ENCODE measurements at places on chromosomes 12 and 14.

GRCh38 chr14:104117341-104118005, 20.9 kb upstream of the KIF26A start:
- DNase-seq: no peak

GRCh38 chr12:121926874-121927706, 8.7 kb downstream of the CFAP251 start:
- DNase-seq: no peak

- DNase-seq: no peak
These were observed 64.9 kb downstream of the ARID2 start for GRCh38 chr12:45794422-45794821.

- DNase-seq: no peak
These were observed 21.2 kb upstream of the AKAP5 start for GRCh38 chr14:64444140-64444539.

GRCh38 chr12:68454892-68455291, 122.7 kb upstream of the MDM1 start:
- no peak for DNase-seq

DNA sequence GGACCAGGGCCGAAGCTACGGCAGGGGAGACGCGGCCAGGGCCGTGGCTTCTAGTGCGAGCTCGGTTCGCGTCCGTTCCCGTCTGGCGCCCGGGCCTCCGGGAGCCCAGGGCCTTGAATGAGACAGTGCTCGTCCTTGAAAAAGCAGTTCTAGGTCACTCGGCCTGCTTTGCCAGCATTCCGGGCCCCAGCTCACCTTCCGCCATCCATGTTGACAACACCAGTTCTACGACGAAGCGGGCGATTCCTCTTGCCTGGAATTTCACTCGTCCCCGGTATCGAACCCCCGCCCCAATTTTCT, 4.5 kb downstream of the OR10AD1 start:
- no peak for DNase-seq

DNA sequence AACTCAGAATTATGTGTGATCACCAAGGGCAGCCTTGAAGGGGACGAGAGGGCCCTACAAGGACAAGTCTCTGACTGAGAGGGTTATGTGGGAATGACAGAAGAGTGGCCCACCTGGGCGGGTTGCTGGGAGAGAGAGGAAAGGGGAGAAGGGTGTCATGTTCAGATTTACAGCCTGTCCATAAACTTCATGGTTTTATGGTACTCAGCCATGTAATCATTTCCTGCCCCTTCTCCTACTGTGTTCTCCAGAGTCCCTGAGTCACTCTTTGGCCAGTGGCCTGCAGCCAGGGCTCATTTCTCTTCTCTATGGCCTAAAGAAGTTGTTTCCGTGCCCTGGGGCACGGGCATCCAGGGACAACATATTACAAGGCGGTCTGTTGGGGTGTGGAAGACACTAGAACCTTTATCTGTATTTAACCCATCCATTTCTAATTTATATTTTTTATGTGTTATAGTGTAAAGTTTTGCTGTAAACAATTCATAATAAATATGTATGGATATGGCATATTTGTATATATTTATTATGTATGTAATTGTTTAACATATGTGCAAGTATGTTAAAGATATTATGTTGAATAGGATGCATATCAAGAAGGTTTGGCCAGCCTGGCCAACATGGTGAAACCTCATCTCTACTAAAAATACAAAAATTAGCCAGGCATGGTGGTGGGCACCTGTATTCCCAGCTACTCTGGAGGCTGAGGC, 26.9 kb downstream of the DDX47 start:
- DNase-seq: no peak

GRCh38 chr12:2844786-2845185, 10.0 kb upstream of the NRIP2 start:
- no peak for DNase-seq

- no peak for DNase-seq
These were observed 88.5 kb upstream of the ANO4 start for GRCh38 chr12:100706033-100706432.

- no peak for DNase-seq
These were observed 9.9 kb upstream of the LYZ start for GRCh38 chr12:69338120-69338859.

DNA sequence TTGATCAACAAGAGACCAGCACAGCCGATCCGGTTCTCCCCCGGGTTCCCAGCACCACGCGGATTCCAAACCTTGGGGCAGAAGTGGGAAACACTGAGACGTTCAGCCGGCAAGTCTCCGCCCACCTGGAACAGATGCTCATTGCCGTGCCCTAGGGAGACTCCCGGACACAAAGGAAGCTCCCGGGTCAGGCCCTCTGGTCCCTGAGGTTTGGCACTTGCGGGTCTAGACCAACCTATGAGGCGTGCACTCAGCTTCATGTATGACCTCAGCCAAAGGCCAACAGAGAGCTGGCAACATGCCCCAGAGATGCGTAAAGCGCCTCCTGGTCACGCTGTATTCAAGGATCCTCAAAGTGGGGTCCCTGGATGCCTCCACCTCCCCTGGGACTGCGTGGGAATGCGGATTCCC, 2.5 kb downstream of the RIMBP2 start:
- DNase-seq: no peak

DNA sequence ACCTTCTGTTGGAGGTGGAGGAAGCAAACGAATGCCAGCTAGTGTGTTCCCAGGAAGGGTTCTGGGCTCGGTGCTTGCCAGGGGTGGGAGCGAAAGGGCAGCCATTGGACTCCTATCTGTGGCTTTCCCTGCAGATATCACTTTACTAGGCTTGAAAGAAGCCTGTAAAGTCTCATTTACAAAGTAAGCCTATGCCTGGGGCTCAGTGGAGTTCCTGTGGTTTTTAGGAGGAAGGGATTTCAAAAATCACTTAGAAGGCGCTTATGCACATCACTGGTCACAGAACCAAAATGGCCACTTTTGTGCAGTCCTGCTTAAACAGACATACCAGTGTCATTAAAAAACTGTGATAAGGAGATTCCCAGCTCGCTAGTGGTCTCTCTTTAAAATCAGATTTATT, 22.7 kb downstream of the CLMN start:
- DNase-seq: no peak

GRCh38 chr14:59803052-59803540, 67.5 kb downstream of the RTN1 start:
- DNase-seq: no peak

DNA sequence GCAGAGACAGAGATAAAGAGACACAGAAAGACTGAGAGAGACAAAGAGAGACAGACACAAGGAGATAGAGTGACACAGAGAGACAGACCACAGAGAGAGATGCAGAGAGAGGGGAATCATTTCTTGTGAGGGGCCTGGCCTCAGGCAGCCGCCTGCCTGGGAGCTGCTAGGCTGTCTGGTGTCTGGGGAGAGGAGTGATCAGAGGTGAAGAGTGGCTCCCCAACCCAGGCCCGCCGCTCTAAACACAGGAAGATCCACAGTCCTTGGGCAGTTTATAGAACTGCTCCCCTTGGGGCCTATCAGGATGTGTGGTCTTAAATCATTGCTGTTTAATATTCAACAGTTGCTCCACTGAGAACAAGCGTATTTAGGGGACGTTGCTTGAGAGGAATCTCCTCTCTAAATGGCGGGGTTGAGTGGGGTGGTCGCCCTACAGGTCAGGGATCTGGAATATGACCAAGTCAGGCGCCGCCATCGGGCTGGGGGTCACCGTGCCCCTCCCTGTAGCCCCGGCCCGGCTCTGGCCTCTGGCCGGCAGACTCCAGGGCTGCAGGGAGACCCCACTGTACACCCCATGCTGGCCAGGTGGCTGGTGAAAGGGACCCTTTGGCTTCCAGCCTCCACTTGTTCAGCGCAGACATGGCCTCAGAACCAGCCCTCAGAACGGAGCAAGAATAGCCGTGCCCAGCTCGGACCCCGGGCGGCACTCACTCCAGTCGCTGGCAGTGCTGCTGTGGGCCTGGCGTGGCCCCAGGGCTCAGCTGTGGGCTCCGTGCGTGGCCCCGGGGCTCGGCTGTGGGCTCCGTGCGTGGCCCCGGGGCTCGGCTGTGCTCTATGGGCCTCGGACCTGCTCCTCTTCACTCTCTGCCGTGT, 89.4 kb downstream of the GALNT9 start:
- no peak for DNase-seq

DNA sequence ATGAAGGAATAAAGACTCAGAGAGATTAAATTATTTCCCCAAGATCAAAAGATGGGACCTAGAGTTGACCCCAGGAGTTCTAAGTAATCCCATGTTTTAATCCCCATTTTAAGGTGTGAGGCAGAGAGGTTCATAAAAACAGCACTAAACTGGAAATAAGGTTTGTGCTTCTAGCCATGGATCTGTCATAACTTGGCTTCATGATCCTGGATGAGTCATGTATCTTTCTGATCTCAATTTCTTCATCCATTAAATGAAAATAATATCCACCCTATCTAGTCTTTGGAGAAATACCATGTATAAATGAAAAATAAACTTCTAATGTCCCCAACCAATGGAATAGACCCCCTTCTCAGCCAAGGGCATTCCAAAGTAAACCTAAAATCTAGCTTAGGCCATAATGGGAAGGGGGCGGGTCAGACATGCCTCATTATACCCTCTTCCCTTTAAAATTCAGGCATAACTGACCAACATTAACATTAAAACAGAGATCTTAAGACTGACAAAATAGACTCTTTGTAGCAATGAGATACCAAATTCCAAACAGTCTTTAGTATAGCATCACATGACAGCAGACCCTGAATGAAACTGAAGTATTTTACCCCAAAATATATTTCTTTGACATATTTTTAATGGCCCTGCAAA, 47.8 kb downstream of the SLC41A2 start:
- no peak for DNase-seq

- no peak for DNase-seq
These were observed 388.7 kb downstream of the ZFP36L1 start for GRCh38 chr14:68404146-68404527.

- DNase-seq: no peak
These were observed 77.0 kb upstream of the FOXN3 start for GRCh38 chr14:89493877-89494634.

DNA sequence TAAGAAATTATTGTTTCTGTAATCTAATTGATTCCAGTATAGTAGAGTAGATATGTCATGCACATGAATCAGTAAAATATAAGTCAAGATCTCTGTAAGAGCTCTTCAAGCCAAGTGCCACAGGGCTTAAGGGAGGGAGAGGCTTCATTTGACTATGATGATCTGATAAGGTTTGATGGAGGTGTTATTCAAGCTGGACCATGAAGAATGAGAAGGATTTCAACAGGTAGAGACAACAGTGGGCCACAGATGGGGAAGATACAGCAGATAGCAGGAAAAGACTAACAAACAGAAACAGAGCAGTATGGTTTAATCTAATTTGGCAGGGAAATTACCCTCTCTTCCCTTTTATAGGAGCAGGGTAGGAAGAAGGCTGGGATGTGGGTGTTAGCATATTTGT, 40.6 kb upstream of the FKBP4 start:
- no peak for DNase-seq

GRCh38 chr14:33413381-33413780, 474.7 kb downstream of the NPAS3 start:
- no peak for DNase-seq

DNA sequence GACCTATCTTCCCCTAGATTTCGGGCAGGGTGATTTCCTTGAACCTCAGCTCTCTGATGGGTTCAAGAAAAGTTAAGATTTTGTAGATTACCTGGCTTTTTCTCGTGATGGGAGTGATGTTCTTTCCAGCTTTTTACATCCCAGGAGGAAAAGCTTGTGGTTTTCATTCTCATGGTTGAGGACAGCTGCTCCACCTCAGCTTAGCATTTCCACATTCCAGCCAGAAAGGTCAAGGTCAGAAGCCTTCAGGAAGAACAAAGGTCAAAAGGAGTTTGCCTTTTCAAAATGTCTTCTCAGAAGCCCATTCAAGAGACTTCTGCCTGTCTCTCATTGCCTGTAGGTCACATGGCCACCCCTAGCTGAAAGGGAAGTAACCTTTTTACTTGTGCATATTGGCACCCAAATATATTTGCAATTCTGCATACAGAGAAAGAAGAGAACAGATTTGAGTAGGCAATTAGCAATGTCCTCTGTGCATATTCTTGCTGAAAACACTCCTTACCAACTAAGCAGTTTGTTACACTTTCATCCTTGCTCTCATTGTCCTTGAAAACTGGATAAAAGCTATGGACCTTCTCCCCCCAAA, 6.6 kb upstream of the ADGRD1 start:
- no peak for DNase-seq

DNA sequence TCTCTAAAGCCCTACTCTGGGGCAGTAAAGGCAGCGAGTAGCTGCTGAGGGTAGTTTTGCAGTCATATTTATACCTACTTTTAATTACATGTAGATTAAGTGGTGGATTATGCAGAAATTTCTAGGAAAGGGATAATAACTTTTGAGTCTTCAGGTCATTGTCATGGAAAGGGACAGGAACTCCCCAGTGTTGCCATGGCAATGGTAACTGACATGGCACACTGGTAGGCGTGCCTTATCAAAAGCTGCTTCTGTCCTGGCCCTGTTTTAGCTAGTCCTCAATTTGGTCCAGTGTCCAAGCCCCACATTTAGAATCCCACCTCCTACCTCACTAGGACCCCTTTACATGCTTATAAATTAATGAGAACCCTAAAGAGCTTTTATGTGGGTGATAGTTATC, 303.1 kb downstream of the VRK1 start:
- no peak for DNase-seq

- no peak for DNase-seq
These were observed 53.6 kb upstream of the BCL11B start for GRCh38 chr14:99325591-99325990.

GRCh38 chr12:111650912-111651311, 34.8 kb downstream of the BRAP start:
- DNase-seq: no peak

DNA sequence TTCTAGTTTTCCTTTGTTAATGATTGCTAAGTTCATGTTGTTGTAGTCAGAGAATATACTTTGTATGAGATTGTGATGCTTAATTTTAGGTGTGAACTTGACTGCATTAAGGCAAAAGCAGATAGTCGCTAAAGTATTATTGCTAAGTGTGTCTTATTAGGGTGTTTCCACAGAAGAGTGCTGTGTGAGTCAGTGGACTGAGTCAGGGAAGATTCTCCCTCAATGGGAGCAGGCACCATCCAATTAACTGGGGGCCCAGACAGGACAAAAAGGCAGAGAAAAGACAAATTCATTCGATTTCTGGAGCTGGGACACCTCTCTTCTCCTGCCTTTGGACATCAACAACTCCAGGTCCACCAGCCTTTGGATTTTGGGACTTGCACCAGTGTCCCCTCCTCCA, 48.5 kb downstream of the BAZ1A start:
- DNase-seq: no peak

DNA sequence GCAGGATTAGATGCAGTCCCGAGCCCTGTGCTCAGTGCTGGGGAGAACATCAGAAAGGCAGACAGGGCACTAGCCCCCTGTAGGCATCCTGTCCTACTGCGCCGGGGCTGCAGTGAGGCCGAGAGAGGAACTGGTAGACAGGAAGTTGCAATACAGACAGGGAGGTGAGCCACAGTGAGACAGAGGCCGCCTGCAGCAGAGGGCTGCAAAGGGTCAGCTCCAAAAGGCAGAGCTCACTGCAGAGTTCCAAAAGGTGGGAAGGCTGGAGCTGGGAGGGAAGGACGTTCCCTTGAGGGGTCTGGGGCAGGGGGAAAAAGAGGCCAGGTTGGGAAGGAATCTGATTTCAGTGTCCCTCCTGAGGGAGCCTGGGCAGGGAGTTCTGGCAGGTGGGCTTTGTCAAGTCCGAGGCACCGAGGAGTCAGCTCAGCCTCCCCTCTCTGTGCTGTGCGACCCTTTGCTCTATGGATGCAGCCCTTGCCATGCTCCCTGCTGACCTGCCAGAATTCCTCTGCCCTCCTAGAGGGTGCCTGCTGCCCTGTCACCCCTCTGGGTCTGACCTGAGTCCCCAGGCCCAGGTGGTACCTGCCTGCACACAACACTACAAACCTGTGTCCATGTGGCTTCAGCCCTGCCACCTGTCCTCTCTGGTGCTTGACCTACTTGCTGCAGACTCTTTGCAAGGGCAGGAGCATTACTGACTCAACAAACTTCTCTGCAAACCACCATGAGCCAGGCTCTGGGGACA, 63.5 kb downstream of the PRMT8 start:
- DNase-seq: no peak
